Inflammatory macrophage treated with lipopolysaccharide for 1 hour (primary cell): ENCODE measurements at places on chromosomes 2 and 18.

DNA sequence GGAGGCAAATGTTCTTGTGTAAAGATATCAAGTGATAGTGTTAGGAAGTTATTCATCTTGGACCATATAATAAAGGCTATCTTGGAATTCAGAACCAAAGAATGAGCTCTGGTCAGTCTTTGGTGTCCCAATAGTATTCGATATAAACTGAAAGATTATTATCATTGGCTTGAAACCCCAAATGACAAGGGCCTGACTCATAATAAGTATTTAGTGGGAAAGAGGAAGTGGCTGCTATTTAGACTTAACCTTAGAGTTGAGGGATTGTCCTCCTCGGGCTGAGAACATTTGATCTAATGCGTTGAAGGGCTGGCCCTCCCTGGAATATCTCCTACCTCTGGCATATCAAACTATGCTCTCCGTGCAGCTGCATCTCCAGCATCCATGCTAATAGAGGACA, 67.5 kb downstream of the CDH20 start:
- no peak for DNase-seq

DNA sequence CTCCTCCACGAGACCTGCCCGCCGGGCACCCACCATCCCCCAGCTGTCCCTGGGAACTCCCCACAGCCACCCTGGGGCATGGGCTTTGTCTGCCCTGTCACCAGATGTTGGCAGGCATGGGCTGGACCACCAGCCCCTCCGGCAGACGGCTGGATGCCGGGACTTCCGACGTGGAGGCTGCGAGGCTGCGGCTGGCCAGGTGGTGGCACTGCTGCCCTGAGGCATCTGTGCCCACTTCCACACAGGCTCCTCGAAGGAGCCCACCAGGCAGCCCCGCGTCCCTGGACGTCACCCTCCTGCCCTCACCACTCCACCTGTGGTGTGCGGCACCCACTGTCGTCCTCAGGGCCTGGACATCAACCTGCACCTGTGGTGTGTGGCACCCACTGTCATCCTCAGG, 319.9 kb upstream of the SALL3 start:
- DNase-seq: no peak

GRCh38 chr2:224325941-224326340, 76.0 kb downstream of the FAM124B start:
- DNase-seq: no peak

- DNase-seq: no peak
Observed at GRCh38 chr2:58734365-58734764, 493.2 kb upstream of the FANCL start.

- no peak for DNase-seq
Observed at GRCh38 chr2:68912111-68912510, 40.6 kb downstream of the GKN2 start.

- no peak for DNase-seq
Observed at GRCh38 chr18:77103187-77103850, 29.3 kb downstream of the MBP start.

- DNase-seq: no peak
Observed at GRCh38 chr2:63976125-63976510, 43.1 kb downstream of the VPS54 start.

DNA sequence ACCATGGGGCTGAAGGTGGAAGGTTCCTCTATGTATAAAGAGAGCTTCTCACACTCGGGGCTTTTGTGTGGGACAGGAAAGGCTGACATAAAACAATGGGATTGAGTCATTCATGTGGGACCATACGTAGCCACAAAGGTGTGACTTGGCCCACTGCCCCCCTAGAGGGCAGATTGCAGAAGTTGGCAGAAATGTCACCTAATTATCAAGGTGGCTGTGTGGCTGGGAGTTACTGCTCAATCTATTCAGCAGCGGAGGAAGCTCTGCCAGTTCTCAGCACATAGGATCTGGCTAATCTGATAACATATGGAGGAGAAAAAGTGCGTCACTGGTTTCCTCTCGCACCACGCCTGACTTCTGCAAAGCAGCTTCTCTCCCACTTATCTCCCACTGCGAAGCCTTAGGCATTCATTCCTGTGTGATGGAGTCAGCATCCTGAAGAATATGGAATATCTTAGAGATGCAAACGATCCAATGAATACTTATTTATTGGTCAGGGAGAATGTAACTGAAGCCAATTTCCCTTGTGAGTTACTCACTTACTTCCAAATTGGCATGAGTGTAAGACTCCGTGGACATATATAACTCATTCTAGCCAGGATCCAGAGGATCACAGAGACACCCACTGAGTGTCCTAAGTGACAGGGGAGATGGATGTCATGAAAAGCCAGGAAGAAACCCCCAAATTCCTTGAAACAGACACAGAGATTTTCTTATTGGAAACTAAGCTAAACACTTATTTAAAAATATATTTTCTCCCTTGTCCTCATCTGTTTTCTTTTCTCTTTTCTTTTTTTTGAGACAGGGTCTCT, 344.8 kb downstream of the TGIF1 start:
- no peak for DNase-seq

DNA sequence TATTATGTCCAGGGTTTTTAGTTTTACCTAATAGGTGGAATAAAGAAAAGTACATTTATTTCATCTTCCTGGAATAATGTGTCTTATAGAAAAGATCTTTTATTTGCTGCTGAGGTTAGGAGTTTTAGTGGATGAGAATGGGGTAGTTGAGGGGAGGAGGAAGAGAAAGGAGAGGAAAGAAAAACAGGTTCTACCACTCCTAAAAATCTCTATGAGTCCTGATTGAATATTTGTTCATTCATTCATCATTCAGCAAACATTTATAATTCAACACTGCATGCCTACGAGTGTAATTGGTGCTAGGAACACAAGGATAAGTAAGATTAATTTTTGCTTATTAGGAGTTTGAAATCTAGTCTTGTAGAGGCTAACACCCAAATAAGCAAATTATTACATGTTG, 45.2 kb upstream of the SLC4A10 start:
- DNase-seq: no peak

DNA sequence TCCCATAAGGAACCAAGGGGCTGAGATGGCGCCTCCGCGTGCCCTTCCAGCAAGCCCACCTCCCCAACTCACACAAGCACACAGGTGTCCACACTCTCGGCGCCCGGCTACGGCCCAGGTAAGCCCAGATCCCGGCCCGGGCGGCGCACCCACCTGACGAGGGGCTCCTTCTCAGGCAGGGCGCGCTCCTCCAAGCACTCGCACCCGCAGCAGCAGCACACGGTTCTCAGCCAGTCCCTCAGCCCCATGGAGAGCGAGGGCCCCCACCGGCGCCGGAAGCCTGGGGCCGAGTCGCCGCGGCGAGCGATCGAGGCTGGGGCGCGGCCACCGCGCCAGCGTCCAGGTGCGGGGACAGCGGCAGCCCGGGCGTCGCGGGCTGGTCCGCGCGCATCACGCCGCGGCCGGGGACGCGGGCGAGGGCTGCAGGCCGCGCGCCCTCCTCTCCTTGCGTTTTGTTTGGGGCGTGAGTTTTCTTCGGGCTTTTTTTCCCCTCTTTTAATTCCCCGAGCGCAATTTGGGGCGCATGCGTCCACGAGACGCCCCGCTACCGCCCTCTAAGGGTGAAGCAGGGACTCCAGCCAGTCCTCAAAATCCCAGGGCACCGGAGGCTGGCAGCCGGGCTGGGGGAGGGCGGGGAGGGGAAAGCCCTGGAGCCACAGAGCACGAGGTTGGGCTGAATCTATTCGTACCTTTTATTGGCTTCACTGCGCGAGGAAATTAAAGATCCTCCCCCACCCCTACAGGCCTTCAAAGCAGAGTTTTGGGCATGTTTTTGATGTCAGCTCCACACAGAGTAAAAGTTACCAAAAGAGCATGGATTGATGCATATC, at the start of gene MREG:
Gene MREG, minus strand, starts transcription at position 472 of the 830 bp plus-strand sequence. Its CDS starts 224 bp downstream, at position 248.
- peak; percentile 93 for DNase-seq

DNA sequence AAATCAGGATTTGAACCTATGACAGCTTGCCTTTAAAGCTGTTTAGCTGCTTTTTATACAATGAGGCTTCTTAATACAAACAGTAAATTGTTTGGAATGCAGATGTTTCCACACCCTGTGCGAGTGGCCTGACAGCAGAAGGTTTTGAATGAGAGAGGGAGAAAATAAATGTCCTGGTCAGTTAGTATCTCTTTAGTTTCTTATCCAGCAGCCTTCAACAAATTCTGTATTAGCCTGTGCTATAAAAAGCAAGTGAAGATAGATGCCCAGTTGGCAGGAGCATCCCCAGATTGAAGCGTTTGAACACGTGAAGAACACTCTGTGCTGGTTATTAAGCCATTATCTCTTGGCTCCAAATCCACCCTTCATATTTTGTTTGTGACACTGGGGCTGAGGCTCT, 70.6 kb downstream of the CERS6 start:
- DNase-seq: no peak

GRCh38 chr2:64857581-64858471, 131.4 kb upstream of the SLC1A4 start:
- no peak for DNase-seq

DNA sequence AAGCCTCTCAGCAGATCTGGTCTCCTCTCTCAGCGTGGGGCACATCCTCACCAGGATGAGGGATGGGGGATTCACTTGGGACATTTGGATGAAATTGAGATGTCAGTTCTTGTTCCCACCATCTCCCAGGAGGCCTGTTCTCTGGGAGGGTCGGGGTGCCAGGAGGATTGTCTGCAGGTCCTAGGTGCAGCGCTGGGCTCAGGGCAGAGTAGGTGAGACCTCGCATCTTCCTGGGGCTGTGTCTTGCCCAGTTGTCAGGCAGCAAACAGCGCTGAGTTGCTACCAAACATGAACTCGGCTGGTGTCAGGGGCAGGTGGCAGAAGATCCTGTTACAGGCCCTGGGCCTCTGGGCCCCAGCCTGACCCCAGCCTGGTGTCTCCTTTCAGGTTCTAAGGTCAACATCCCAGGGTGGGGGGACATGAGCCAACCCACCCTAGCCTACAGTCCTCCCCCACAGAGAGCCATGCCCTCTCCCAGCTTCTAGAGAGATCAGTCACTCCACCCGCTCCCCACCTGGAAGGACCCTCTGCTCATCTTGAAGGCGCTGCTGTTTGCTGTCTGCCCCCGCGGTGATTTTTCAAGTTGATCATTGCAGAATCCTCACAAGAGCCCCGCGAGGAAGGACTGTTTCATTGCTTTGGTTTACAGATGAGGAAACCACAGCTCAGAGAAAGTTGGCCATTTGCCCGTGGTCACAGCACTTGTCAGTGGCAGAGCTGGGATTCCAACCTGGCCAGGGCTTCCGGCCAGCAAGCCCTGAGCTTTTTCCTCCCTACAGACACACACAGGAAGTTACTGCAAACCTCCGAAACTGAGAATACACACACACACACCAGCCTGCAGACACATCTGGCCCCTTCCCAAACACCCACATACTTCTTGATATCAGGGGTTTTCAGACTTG, 83.9 kb downstream of the STPG4 start:
- peak; percentile 83 for DNase-seq

DNA sequence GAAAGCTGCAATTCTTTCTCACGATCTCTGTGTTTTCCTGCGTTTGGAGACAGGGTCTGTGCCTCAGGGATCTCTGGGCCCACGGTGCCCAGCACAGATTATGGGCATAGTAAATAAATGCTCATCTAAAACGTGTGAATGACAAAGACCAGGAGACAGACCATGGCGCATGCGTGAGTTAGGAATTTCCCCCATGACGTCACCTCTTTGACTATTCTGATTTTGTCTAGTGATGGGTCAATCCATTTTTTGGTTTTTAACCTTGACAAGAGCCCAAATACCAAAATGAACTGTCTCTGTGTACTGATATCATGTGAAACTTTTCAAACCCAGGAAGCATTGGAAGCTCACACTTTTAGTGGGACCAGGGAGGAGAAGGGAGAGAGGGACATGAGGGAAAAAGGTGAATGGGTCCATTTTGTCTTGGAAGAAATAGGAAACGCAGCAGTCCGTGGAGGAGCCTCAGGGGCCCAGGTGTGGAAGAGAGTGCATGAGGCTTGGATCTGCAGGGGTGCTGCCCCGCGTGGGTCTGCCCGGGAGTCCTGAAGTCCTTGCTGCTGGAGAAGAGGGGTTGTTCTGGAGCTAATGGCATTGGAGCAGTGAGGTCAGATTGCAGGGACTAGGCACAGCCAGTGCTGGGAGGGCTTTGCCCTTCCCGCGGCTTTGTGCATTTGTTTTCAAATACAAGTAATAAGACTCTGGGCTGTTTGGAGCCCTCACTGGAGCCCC, 172.2 kb downstream of the ASB1 start:
- no peak for DNase-seq

GRCh38 chr2:10432311-10433181, 15.6 kb downstream of the ODC1 start:
- DNase-seq: no peak

GRCh38 chr2:23508066-23508390, 123.0 kb downstream of the KLHL29 start:
- no peak for DNase-seq

DNA sequence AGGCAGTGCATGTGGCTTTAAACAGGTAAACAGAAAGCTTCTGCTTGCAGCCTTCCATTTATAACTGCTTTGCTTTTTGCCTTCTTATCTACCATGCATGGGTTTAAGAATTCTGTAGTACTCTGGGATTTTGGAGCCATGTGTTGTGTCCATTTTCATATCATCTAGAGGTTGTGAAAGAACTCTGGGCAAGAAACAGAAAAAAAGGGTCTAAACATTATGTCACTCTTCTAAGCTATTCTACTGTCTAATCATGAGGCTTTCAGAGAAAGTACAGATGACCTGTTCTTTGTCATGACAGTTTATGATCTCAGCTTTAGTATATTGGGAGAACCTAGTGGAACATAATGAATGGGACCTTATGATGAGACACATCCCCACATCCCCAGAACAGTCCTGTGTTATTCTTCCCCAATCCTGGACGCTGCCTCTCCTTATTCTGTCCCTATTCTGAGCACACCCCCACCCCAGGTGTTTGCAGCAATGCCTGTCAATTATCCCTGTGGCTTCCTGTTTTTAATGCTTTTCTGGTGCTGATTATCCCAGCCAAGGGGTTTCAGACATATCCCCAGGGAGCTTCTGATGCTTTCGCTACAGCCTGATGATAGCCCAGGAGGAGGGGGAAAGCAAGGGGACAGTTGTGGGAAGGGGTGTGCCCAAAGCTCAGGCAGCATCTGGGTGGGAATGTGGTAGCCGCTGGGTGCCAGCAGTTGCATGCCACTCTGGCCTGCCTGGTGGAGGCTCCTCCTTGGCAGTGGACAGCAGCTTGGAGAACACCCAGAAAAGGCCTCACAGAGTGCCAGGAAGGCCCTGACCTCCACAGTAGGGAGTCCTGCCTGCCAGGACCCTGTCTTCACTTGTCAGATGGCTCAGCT, 169.5 kb upstream of the MAP3K20 start:
- DNase-seq: no peak

DNA sequence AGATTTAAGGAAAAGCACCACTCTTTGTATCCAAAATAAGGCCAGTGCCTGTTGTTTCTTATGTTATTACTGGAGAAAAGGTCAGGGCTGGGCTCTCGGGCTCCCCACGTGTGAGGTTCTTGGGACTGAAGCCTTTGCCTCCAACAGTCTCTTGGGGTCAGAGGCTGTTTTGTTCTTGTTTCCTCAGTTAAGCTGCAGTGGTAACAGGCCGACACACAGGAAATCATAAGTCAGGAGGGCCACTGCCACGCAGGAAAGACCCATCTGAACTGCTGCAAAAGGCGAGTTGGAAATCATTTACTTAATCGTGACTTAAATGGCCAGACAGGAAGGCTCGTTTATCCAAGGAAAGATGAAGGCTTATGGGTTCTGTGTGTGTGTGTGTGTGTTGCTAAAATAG, 30.3 kb upstream of the IL37 start:
- peak; percentile 48 for DNase-seq

- DNase-seq: no peak
Observed at GRCh38 chr2:9208875-9209274, 2.3 kb downstream of the ASAP2 start.

- no peak for DNase-seq
Observed at GRCh38 chr2:69465513-69466456, 28.6 kb upstream of the NFU1 start.

GRCh38 chr18:47683774-47684173, 246.7 kb downstream of the SMAD2 start:
- no peak for DNase-seq
